ENCODE measurements at places on chromosomes 3 and 15. TPM values are rescaled to one million over a fixed set of nuclear protein-coding genes. Genes with fewer than 3 reads are reported as not detected.

The ALPK3 gene
- 0.20 TPM for total RNA-seq

- no peak for DNase-seq
These were observed 72.6 kb upstream of the MFGE8 start for GRCh38 chr15:88985547-88986393.

GRCh38 chr3:120798346-120798745 is 55.8 kb downstream of the GTF2E1 start:
- no peak for DNase-seq

The PP2D1 gene
- not detected for total RNA-seq

GRCh38 chr3:124780761-124781475 is 50.7 kb downstream of the UMPS start:
- no peak for DNase-seq

DNA sequence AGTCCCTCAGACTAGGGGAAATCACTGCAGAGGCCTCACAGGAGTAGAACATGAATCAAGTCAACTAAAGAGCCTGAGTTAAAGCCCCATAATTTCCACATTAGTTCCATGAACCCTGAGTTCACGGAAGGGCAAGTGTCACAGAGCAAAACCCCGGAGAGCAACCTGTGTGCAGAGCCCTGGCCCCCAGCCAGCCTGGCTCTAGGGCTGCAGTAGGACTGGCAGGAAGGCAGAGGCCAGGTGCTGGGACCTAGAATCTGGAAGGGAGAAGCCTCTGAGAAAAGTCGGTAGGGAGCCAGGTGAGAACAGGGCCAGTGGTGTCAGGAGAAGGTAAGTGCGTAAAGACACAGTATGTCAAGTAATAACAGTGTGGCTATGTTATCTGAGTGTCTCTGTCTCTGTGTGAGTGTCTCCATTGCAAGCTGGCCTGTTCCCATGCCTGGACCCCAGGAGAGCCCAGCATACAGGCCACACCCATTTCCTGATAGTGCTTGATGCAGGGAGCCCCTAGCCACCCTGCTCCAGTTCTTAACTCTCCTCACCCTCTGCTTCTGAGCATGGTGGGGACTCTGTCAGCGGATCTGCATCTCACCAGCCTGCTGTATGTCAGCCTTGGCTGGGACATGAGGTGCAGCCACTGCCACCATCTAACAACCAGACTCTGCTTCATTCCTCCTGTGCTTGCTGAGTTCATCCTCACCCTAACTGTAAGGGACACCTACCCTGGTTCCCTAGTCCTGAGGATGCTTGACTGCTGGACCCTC is 11.3 kb upstream of the MANF start:
- DNase-seq = no peak

DNA sequence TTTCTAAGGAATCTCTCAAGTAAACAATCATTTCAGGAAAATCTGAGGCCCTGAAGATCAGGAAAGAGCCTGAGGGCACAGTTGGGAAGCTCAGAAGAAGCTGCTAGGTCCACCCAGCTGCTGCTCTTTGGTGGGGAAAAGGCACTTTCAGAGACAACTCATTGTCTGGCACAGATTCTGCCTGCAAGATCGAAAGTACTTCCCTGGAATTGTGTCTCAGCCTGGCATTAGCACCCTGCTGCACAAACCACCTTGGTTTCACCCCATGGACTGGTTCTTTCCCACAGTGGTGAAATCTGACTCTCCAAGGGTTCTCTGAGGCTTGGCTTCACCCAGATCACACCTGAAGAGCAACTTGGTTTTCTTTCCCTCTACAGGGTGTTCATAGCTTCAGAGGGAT is 18.7 kb downstream of the THRB start:
- no peak for DNase-seq

DNA sequence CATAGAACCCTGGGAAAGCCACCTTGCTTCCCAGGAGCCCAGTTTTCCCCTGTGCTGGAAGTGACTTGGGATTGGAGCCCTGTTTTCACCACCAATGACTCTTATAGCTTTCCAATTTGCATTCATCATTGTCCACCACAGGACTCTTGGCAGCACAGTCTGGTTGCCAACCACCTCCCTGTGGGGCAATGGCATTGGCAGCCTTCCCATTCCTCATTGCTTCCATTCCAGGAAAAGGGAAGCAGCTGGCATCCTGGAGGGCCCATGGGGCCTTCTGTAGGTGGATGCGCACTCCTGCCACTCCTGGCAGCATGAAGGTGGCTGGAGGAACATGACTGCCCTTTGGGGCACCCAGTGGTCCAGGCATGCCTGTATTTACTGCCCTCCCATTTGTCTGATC is 57.7 kb downstream of the FEM1B start:
- no peak for DNase-seq

DNA sequence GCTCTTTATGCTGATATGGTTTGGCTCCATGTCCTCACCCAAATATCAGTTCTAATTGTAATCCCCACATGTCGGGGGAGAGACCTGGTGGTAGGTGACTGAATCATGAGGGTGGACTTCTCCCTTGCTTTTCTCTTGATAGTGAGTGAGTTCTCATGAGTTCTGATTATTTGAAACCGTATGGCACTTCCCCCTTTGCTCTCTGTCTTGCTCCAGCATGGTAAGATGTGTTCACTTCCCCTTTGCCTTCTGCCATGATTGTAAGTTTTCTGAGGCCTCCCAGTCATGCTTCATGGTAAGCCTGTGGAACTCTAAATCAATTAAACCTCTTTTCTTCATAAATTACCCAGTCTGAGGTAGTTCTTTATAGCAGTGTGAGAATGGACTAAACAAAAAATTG is 107.6 kb downstream of the IMPG2 start:
- DNase-seq = no peak

DNA sequence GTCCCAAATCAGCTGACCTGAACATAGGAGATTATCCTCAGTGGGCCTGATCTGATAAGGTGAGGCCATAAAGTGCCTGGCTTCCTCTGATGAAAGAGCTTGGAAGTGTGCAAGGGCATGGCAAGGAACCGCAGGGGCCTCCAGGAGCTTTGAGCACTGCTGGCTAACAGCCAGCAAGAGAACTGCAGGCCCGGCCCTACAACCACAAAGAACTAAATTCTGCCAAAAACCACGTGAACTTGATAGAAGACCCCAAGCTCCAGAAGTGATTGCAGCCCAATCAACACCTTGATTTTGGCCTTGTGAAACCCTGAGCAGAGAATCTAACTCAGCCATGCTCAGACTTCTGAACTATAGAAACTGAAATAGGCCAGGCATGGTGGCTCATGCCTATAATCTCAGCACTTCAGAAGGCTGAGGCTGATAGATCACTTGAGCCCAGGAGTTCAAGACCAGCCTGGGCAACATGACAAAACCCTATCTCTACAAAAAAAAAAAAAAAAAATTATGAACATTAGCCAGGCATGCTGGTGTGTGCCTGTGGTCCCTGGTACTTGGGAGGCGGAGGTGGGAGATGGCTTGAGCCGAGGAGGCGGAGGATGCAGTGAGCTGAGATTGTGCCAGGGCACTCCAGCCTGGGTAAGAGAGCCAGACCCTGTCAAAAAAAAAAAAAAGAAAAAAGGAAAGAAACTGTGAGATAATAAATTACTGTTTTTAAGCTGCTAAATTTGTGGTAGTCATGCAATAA is 7.7 kb upstream of the DIS3L start:
- no peak for DNase-seq

DNA sequence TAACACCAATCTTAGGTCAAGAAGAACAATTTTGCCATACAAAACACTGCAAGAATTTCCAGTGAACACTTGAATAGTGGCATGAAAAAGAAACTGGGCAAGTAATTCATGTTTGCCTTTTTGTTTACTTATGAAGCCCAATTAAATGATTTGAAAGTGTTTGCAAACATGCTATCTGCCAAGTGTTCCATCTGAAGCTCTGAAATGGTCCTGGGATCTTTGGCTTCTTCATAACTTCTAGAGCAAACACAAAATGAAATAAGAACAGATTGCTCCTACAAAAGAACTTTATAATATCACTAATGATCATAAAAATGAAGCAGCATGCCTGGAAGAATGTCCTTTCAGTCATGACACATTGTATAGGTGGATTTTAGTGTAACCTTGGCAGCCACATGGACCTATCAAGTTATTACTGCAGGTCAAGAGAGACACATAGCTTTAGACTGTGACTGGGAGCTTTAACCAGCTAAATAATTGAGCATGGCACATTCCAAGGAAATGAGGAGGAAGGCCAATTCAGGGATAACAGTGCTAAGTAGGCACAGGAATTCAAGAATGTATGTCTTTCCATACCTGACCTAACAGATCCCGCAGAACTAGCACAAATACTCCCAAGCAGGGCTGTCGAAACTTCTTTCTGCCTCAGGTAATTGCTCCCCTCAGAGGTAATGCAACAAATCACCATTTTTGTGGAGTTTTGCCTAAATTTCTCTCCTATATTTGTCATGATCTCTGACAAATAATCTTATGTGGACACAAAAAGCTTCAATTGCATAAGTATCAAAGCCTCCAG is 144.6 kb downstream of the DUT start:
- no peak for DNase-seq

The DGKG gene
- 0.10 TPM for total RNA-seq

The BCHE gene
- total RNA-seq = not detected

- no peak for DNase-seq
These were observed 55.0 kb upstream of the CHD2 start for GRCh38 chr15:92845126-92845508.

GRCh38 chr3:25532431-25533162 is 104.5 kb downstream of the RARB start:
- no peak for DNase-seq

DNA sequence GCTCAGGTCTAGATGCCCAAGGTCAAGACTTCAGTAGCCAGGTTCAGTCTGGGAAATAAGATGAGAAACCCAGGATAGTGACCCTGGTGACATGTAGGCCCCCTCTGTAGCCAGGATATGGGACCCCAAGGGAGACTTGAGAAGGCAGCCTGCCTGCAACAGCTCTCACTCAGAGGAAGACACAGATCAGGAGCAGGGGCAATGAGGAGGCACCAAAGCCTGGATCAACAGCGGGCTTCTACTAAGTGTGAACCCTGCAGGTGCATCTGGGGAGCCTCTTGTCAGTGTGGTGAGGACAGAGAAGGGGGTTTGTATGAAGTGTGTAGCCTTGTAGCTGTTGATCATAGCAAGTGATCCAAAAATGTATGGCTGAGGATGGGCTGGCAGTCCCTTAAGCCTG is 25.4 kb downstream of the PLA2G4F start:
- no peak for DNase-seq

DNA sequence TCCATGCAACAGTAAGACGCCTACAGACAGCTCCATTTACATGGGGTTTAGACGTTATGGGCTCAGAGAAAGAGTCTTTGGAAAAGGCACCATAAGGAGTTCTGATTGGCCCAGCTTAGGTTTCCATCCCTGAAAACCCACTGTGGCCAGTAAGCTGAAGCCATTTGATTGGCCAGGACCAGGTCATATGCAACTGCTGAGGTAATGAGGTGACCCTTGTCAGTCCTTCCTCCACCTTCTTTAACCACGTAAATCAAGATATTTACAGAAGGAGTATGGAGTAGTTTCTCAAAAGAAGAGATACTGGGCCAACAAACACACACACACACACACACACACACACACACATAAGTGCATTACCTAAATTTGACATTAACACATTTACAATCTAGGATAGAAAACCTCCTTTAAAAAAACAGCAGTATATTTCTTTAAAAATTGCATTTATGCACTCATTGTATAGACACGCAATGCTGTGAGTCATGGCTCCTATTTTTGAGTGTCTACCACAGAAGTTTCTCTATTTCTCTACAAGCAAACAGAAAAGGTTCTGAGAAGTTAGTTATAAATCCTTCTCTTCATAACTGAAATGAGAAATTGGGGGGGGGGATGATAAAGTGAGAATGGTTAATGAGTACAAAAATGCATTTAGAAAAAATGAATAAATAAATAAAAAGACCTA is 16.3 kb upstream of the MB21D2 start:
- no peak for DNase-seq

The UPK1B gene
- not detected for total RNA-seq

- DNase-seq = no peak
These were observed 49.2 kb downstream of the ALCAM start for GRCh38 chr3:105415951-105416350.

GRCh38 chr3:196390116-196390515 is 42.1 kb downstream of the UBXN7 start:
- DNase-seq = no peak

DNA sequence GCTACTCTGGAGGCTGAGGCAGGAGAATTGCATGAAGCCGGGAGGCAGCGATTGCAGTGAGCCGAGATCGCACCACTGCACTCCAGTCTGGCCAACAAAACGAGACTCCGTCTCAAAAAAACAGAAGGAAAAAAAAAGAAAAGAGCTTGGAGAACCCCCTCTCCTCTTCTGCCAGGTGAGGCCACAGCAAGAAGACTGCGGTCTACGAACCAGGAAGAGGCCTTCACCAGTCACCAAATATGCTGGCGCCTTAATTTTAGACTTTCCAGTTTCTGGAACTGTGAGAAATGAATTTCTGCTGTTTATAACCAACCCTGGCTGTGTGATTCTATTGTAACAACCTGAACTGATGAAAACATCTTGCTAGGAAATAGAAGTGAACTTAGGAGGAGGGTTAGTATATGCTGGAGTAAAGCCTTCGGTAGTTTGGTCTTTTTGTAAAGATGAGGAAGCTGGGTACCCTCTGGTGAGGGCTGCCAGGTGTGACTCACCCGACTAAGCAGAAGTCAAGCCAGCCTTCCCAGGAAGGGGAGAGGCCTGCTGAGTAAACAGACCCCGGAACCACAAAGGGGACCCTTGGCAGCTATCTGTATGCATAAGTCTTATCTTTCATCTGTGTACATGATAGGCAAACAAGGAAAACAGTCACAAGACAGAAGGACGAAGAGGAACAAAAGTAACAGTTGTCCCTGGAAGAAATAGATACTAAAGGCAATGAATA is 78.7 kb downstream of the KLF13 start:
- DNase-seq = peak; percentile 25

DNA sequence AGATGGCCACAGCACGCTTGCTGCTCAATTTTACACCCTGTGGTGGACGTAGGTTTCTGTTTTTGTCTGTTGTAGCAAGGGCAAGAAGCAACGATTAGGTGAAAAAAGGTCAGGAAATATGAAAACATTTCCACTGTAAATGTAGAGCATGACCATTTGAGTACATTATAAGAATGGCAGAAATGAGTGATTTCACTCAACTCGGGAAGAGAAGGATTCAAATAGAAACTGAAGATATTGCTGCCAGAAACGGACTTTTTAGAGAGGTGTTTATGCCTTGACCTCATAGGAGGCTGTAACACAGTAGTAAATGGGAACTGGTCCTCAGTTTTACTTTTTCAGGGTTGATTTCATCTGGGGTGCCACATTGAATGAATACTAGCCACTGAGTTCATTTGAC is 33.1 kb upstream of the GASK1A start:
- DNase-seq = no peak

DNA sequence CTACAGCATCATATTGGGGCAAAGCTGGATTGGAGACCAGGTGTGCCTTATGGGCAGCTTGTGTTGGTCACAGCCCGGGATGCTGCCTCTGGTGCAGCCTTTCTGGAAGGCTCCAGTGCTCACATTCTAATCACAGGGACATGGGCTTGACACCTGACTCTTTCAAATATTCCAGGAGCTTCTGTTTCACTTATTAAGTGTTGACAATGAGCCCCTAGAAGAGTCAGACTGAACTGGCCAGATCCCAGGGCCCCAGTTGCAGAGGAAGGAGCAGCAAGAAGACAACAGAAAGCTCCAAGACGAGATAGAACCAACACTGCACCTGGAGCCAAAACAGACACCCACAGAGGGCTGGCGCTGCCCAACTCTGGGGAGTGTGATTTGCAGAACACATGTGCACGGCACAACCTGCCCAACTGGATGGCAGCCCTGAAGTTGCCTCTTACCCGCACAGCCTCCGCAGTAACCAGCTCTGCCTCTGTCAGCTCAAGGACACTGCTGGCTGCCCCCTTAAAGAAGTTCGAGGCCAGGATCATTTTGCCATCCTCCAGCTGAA is 30.3 kb downstream of the ALDH1L1 start:
- DNase-seq = no peak

GRCh38 chr3:175278680-175279079 is 419.5 kb downstream of the NAALADL2 start:
- no peak for DNase-seq
